ENCODE measurements at places on chromosomes 11 and 22.

- DNase-seq, result no peak
These were observed 40.4 kb downstream of the SLCO2B1 start for GRCh38 chr11:75191330-75191717.

- DNase-seq, result no peak
These were observed 43.2 kb downstream of the CD82 start for GRCh38 chr11:44608651-44608990.

- no peak for DNase-seq
These were observed 73.0 kb downstream of the UBASH3B start for GRCh38 chr11:122728561-122728960.

DNA sequence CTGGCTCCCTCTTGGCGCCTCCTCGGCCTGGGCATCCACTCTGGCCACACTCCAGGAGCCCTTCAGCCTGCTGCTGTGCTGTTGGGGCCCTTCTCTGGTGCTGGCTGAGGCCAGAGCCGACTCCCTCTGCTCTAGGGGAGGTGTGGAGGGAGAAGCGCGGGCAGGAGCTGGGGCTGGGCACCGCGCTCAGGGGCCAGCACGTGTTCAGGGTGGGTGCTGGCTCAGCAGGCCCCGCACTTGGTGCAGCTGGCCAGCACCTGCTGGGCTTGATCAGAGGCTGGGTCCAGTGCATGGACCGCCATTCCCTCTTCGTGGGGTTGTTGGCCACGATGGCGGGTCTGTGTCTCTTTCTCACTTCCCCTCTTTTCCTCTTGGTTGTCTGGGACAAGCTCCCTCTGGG, 2381.0 kb downstream of the LRRC4C start:
- DNase-seq, result no peak

DNA sequence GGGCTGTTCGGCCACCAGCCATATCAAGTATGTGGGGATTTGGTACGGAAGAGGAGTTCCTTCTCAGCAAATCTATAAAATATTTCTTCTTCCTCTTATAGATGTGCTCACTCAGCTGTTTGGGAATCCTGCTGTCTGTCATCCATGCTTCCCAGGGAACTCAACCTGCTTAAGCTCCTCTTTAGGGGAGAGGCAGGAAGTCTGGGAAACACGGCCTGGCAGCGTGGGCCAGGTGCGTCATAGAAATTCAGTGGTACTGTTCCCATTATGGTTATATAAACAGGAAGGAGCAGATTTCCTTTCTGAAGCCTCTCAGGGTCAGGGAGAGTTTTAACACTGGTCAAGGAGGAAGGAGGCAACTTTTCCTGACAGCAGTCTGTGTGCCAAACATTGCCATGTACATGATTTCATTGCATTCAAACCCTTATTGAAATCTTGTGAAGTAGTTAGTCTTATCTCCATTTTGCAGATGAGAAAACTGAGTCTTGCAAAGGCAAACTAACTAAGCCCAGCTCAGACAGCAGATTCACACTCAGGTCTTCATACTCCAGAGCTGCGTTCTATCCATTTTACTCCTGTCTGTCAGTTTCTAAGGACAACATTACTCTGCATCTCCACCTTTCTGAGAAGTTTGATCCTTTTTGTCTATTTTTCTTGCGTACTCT, 35.4 kb upstream of the AMOTL1 start:
- no peak for DNase-seq

DNA sequence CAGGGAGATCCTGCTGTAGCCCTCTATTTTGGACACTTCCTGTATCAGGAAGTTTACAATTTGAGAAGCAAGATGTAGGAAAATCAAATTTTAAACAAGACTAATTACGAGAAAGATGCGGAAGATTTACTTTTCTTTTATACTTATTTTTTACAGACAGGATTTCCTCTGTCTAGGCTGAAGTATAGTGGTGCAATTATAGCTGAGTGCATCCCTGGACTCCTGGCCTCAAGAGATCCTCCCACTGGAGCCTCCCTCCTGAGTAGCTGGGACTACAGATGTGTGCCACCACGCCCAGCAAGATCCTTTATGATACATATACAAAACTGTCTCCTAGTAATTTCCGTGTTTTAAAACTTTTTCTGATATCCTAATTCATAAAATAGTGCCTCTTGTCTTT, 17.2 kb upstream of the CARD18 start:
- no peak for DNase-seq

- no peak for DNase-seq
These were observed 18.1 kb upstream of the LUZP2 start for GRCh38 chr11:24478718-24479117.

GRCh38 chr22:28032861-28033260, 113.8 kb upstream of the PITPNB start:
- DNase-seq, result no peak

- no peak for DNase-seq
These were observed 38.9 kb downstream of the MUC2 start for GRCh38 chr11:1113405-1114201.

- DNase-seq, result no peak
These were observed 101.0 kb downstream of the BBOX1 start for GRCh38 chr11:27141576-27141975.

DNA sequence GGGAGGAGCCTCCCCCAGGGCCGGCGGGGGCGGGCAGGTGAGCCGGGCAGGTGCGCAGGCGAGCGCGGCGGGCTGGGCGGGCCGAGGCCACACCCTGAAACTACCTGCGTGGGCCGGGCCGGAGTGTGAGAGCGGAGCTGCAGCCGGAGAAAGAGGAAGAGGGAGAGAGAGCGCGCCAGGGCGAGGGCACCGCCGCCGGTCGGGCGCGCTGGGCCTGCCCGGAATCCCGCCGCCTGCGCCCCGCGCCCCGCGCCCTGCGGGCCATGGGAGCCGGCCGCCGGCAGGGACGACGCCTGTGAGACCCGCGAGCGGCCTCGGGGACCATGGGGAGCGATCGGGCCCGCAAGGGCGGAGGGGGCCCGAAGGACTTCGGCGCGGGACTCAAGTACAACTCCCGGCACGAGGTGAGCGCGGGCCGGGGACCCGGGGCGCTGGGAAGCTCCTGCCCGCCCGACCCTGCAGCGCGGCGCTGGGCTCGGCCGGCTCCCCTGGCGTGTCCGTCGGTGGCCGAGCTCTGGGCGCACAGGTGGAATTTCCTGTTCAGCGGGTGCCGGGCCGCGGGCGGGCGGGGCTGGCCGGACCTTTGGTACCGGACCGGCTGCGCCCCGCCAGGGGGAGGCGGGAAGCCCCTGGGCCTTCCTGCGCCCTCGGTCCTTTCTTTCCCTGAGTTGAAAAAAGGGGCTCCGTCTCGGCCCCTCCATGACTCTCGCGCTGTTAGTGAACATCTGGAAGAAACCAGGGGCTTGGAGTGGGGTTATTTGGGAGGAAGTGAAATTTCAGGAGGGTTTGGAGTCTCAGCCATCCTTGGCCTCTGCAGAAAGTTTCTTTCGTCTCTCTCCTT, at the start of gene ST14:
ST14 (plus strand) TSS at position 126 of the 841 bp plus-strand sequence; CDS start at position 324, 198 bp downstream.
- no peak for DNase-seq

GRCh38 chr22:44668190-44668885, 33.7 kb upstream of the PRR5 start:
- no peak for DNase-seq

GRCh38 chr11:43493431-43493830, 134.7 kb downstream of the TTC17 start:
- no peak for DNase-seq

DNA sequence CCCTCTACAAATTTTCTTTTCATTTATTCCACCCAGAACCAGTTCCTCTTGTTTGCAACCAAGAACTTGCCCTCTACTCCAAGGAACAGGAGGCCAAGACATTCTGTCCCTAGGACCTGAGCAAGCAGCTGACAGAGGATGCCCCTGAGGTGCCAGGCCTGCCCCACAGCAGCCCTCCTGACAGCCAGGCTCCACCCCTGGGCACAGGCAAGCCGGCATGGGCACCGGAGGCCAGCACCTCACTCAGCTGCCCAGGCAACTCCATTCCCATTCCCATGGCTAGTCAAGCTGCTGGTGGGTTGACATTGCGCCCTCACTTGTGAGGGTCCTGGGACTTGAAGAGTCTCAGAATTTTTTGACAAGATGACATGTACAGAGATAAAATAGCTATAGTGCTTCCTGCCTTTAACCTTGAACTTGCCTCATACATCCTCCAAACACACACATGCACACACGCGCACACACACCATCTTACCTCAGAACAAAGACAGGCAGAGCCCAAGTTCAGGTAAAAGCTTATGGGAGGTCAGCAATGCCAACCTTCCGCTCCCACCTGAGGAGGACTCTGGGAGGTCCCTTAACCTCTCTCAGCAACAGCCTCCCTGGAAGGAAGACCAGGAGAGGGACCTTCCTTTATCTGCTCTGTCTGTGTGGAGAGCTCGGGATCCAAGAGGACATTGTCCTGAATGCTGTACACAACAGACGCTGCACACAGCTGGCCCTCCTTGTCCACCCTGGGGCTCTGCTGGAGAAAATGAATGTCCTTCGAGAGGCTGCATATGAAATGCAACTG, 620.9 kb upstream of the CADM1 start:
- DNase-seq, result no peak

DNA sequence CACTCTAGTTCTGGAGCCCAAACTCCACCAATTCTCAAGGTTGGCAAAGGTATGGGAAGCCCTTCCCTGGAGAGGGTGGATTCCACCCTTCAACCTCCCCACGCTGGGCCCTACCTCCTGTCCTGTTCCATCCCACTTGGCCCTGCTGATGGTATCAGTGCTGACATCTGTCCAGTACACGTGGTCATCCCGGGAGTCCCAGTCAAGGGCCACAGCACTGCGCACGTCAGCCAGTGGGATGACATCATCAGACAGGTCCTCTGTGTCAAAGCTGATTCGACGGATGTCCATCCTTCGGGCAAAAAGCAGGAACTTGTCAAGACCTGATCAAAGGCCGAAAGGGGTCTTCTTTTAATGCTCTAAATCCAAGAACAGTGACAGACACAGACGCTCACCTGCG, 32.1 kb downstream of the LRP4 start:
- no peak for DNase-seq

Data from stimulated activated CD8-positive, alpha-beta memory T cell treated with anti-CD3 and anti-CD28 coated beads, Interleukin-4, amount 100 ng/mL, for 1 hour (primary cell).